ENCODE measurements at places on chromosomes 7 and 10. TPM values are rescaled to one million over a fixed set of nuclear protein-coding genes. Genes with fewer than 3 reads are reported as not detected.

The DEPP1 gene
- 0.44 TPM for total RNA-seq

The MACC1 gene
- total RNA-seq, result 1.0 TPM

The THNSL1 gene
- total RNA-seq, result 0.94 TPM

The GIMAP7 gene
- total RNA-seq, result 64.2 TPM

The CRPPA gene
- 0.17 TPM for total RNA-seq

The MNX1 gene
- 0.67 TPM for total RNA-seq

The OPN1SW gene
- total RNA-seq, result not detected

The FOXP2 gene
- total RNA-seq, result not detected

The GOLGA7B gene
- total RNA-seq, result 14.1 TPM

The C7orf25 gene
- 2.0 TPM for total RNA-seq

DNA sequence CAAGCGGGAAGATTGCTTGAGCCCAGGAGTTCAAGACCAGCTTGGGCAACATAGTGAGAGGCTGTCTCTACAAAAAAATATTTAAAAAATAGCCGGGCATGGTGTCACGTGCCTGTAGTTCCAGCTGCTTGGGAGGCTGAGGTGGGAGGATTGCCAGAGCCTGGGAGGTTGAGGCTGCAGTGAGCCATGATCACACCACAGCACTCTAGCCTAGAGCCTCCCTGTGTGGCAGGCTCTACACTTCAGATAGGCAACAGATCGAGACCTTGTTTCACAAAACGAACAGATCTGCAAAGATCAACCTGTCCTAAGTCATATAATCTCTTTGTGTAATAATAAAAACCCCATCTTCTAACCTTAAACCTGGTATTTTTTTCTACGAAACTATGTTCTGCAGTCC lies 76.8 kb downstream of the PTEN start:
- DNase-seq, result no peak

GRCh38 chr10:75145590-75145989 lies 34.1 kb downstream of the SAMD8 start:
- DNase-seq, result no peak

DNA sequence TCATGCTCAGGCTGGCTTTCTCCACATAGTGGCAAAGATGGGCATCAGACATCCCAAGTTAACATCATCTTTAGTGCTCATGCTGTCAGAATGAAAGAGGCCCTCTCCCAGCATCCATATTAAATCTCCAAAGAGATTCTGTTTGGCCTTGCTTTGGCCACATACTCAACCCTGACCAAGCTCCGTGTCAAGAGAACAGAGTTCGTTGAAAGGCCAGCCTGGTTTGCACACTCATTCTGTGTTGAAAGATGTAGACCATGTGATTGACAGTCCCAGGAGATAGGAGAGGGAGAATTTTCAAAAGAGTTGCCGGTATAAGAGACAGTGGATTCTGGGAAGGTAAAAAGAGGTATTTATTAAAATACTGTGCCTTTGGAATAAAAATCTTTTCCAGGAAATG lies 19.7 kb downstream of the MET start:
- DNase-seq, result no peak

DNA sequence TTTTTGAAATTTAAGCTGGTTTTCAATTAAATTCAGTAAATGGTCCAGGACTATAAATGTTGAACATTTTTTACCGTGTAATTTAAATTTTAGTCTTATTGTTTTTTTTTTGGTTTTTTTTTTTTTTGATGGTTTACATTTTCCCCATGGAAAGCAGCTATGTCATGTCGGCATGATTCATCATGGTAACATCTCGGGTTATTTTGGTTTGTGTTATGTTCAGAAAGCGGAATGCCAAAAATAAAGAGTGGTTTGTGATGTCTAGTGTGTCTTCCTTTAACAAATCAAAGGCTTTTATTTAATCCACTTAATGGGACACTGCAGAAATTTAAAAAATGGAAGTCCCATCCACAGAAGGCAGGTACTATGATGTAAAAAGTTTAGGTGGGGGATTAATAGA lies 58.5 kb downstream of the TRUB1 start:
- no peak for DNase-seq

DNA sequence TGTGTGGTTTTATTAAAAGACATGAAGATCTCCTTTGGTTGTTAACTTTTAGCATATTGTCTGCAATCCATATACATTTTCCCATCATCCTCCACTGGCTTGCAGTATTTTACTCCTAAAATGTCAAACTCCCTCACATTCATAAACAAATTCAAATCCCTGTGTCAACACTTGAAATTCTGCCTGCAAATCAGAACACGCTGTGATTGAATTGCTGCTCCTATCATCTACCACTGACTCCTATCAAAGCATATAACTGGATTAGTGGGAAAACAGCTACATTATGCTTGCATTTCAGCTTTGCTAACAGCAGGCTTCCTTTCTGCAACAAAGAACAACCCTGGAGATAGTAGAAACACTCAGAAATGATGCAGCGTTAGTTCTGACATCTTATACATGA lies 281.8 kb upstream of the HGF start:
- no peak for DNase-seq

DNA sequence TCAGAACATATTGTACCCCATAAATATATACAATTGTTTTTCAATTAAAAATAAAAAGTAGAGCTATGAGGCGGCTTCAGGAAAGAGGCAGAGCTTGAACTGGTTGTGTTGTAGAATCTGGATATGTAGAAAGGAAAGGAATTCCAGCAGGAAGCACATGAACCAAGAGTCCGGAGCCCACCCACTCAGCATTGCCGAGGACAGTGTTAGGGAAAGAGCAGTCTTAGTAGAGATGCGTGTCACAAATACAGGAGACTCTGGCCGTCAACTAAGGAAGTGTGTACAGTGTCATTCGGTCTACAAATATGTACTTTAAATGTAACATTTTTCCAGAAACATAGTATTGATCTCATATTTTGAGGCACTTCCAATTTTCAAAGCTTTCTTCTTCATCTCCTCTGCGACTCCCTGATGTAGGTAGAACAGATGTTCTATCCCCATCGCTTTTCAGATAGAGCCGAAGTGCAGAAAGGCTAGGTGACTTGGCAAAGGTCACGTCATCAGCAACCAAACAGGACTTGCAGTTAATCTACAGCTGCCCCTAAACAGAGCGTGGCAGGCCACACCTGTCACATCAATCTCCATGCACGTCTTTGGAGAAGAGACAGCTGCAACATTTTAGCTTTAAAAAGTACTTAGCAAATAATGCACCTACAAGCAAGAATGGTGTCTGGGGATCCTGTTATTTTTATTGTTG lies 25.3 kb upstream of the GJD4 start:
- no peak for DNase-seq

- DNase-seq, result no peak
Measured at GRCh38 chr7:30446266-30446665, 32.3 kb downstream of the NOD1 start.

GRCh38 chr7:143444063-143444782 lies 970 bp downstream of the TAS2R60 start:
- DNase-seq, result no peak

DNA sequence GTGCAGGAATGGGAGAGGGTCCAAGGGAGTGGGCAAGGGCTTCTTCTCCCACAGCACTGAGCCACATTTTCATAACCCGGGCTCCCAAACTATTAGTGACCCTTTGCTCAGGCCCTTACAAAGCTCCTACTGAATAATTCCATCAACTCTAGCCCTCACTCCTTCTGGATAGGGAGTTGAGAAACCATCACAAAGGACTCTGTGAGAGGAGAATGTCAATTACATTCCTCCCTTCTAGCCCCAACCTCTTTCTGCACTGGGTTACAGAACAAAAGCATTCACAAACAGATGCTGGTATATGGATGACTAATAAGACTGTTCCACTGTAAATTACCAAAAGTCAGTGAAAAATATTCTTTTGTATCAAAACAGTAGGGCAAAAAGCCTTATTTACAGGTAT lies 203.7 kb downstream of the SORCS1 start:
- no peak for DNase-seq

- DNase-seq, result no peak
Measured at GRCh38 chr7:159078193-159078910, 66.3 kb downstream of the VIPR2 start.

DNA sequence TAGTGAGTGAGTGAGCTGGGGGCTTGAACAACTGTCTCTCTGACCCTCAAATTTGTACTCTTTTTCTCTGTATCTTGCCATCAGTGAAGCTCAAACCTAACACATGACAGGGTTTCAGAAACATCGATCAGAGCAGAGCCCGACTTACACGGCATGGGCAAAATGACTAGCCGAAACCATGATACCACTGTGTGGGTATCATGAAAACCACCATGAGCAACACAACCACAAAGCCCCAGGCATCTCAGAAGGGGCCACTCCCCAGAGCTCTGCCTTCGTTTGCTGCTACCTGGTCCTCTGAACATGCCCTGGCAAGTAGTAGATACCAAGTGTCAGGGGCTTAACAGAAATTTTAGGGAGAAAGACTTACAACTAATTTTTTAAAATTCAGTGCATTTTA lies 308.5 kb downstream of the WDR11 start:
- no peak for DNase-seq

- DNase-seq, result no peak
Measured at GRCh38 chr7:31123726-31124125, 71.6 kb downstream of the ADCYAP1R1 start.

DNA sequence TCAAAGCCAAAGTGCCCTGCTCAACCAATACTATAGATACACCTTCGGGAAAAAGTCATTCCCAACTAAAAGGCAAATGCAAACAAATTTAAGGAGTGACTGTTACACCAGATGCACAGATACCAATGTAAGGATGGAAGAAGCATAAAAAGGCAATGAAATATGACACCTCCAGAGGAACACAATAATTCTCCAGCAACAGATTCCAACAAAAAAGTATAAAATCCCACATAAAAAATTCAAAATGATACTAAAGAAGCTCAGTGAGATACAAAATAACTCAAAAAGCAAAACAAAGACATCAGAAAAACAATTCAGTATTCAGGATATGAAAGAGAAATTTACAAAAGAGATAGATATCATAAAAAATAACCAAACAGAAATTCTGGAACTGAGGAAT lies 44.1 kb upstream of the ASAH2 start:
- no peak for DNase-seq

- no peak for DNase-seq
Measured at GRCh38 chr7:36185756-36186155, 32.7 kb downstream of the EEPD1 start.

DNA sequence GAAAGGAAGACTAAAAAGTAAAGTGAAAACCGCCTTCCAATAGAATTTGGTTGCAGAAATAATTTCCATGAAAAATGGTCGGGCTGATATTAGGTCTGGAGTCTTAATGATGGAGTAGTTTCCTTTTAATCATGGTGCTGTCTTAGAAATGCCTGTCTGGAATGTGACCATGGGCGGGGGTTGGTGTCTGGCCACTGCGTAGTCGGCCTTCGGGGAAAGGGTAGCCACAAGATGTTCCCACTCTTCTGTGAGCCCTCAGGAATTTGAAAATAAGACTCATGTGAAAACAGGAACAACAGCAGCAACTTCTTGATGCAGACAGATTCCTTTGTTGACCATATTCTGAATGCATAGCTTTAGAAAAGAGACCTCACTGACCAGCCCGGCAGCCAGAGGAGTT lies 176.8 kb downstream of the KIAA1217 start:
- DNase-seq, result no peak

- DNase-seq, result no peak
Measured at GRCh38 chr7:135994466-135995205, 17.5 kb upstream of the MTPN start.

- no peak for DNase-seq
Measured at GRCh38 chr7:1662767-1663166, 7.3 kb upstream of the ELFN1 start.
